ENCODE measurements at places on chromosomes 1 and 21. TPM values are rescaled to one million over a fixed set of nuclear protein-coding genes. Genes with fewer than 3 reads are reported as not detected.
A peak's percentile ranks its signal among the peaks of the same experiment; 100 is the strongest.

Gene ARTN
- total RNA-seq: 0.91 TPM

- no peak for DNase-seq
Measured at GRCh38 chr1:114208106-114208505, 54.4 kb upstream of the SYT6 start.

Gene NOS1AP
- total RNA-seq: not detected

Gene KCNE1
- 0.06 TPM for total RNA-seq

Gene NEK2
- 151 TPM for total RNA-seq

- DNase-seq: no peak
Measured at GRCh38 chr21:46645840-46646239, 10.4 kb downstream of the PRMT2 start.

GRCh38 chr1:31943546-31944184 lies 5.5 kb upstream of the PTP4A2 start:
- DNase-seq: peak; percentile 59

DNA sequence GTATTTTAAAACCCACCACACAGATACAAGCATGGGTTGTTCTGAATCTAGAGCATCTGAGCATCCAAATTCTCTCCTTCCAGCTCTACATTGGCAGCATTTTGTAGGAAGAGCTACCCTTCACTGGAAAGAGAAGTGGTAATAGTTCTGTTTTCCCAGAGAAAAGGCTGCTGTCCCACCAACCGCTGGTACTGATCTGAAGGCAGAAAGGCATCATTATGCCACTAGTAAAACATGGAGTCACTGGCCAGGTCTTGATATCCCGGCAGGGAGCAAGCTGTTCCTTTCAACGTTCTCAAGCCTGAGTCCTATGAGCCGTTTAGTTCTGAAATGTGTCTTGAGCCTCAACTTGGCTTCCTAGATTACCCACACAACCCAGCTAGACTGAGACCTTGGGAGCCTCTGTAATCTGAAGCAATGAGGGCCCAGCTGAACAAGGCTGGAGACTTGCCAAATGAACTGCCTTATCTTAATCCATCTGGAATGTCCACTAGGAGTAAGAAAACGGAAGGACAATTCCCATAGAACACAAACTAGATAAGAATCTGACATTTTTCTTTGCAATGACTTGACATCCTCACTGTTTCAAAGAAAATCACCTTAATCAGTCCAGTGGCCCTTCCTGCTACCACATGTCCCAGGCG lies 116.8 kb downstream of the KCNH1 start:
- DNase-seq: no peak

- DNase-seq: peak; percentile 83
Measured at GRCh38 chr1:15153842-15154479, 414 bp downstream of the TMEM51 start.

DNA sequence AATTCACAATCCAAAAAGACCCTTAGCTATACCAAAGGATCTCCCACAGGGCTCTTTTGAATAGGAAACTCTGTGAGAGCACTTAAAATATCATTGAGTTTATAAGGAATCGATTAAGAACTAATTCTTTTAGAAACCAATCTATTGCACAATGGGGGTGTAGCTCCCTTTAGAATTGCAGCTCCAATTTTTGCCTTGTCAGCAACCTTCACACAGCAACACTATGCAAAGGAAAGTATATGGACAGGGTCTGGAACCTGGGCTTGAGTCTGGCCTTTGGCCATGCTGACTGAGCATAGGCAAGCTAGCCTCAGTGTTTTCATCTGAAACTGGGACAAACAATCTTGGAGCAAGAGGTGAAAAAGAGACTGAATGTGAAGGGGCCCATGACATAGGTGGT lies 17.2 kb upstream of the FAM78B start:
- no peak for DNase-seq

DNA sequence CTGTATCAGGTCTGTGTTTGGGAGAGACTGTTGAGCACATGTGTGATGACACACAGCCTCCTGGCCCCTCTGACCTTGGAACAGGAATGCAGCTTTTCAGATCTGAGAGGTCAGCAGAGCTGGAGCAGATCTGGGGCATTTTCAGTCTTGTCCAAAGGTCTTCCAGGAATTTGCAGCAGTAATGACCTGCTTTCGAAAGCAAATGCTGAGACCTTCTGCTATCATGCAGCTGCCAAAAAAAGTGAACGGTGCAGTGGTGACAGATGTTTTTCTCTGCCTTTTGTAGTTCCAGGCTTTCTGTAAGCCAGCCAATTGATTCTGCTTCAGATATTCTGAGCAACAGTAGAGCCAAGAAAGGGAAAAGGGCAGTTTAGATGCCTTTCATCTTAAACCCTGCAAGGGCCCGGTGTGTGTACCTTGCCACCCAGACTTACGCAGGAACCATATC lies 137.8 kb upstream of the COA6 start:
- no peak for DNase-seq

GRCh38 chr1:184405801-184406142 lies 18.9 kb downstream of the C1orf21 start:
- DNase-seq: no peak

Gene RHCE
- 0.65 TPM for total RNA-seq

DNA sequence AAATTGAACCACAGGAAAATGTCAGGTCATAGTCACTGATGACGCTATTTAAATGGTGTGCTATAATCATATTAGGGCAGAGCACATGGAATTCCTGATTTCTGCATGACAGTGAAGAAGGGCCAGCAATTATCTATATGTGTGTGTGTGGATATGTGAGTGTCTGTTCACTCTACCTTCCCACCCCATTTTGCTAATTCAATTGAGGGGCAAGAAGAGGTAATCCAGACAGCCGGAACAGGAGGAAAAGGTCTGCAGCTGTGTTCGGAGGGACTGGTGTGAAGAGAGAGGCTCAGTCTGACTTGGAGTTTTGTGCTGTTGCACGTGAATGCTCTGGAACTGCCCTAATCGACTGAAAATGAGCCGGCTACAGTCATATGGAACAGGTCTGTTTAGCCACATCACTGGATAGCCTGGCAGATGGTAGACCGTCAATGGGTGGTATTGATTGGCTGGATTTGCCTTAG lies 5.1 kb upstream of the ELAVL4 start:
- DNase-seq: no peak

- DNase-seq: no peak
Measured at GRCh38 chr1:43949678-43950077, 2.9 kb downstream of the IPO13 start.

- no peak for DNase-seq
Measured at GRCh38 chr1:66416295-66416694, 117.7 kb upstream of the SGIP1 start.

DNA sequence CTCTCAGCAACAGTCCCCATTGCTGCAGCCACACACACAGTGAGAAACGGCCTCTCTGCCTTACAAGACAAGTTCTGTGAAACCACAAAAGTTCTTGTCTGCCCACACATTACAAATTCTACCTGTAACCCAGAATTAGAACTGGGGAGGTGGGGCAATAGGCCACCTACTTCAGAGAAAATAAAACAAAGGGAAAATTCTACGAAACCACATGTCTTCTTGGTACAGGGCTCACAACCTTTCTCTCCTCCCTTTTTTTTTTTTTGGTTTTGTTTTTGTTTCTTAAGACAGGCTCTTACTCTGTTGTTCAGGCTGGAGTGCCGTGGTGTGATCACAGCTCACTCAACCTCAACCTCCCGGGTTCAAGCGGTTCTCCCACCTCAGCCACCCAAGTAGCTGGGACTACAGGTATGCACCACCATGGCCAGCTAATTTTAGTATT lies 30.2 kb downstream of the LPAR3 start:
- no peak for DNase-seq

DNA sequence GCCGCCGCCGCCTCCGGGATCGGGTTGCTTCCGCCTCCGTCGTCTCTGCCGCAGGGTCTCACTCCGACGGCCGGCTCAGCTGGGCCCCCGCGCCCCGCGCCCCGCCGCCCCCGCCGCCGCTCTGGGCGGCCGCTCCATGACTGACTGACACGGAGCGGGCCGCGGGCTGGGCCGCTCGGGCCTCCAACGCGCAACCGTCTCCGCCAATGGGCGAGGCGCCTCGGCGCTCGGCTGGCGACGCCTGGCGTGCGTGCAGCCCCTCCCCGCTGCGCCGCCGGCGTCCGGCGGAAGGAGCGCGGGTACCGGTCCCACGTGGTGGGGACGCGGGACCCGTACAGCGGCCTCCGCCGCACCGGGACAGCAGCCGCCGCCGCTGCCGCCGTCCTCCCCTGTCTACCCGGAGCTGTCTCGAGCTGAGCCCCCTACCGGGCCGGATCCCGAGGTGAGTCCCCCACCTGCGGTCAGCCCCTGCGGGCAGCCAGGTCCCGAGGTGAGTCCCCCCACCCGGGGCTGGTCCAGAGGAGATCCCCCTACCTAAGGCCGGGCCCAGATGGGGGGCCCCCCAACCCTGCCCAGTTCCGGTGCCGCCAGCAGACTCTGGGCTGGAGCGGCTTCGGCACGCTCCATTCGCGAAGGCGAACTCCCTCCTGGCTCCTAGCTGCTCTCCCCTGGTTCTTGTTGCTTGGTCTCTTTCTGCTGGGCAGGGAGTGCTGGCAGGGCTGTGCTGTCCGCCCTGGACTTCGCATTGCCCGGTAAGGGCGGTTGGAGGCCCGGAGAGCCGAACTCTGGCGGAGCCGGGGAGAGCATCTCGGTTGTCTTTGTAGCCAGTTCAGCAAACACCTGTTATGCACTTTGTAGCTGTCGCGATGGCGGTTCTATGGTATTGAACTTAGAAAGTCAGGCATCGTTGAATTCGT lies at the start of the genes TAF5L and URB2:
Gene TAF5L, minus strand, starts transcription at position 208 of the 917 bp plus-strand sequence. CDS start 11,640 bp downstream, outside the sequence.
Gene URB2, plus strand, starts transcription at position 333 of the 917 bp plus-strand sequence. CDS start 1,387 bp downstream, outside the sequence.
- peak; percentile 96 for DNase-seq

Gene UBE2U
- total RNA-seq: not detected

GRCh38 chr1:14674030-14674429 lies 75.5 kb downstream of the KAZN start:
- DNase-seq: no peak

DNA sequence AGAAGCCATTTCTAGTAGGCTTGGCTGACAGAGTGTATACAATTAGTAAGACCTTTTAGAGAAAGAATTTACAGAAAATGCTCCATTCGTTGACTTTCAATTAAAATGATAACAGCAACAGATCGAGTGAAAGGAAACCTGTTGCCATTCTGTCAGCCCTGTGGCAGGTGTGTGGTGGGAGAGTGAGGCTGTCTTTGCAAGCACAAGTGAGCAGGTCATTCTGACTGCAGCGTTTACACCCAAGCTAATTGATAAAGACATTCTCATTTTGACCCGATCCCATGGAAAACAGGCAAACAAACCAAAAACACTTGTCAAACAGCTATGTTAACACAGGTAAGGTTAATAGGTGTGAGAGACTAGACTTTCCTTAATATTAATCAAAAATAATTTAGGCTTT lies 257.3 kb downstream of the PTBP2 start:
- no peak for DNase-seq

Gene TAL1
- total RNA-seq: 0.60 TPM

DNA sequence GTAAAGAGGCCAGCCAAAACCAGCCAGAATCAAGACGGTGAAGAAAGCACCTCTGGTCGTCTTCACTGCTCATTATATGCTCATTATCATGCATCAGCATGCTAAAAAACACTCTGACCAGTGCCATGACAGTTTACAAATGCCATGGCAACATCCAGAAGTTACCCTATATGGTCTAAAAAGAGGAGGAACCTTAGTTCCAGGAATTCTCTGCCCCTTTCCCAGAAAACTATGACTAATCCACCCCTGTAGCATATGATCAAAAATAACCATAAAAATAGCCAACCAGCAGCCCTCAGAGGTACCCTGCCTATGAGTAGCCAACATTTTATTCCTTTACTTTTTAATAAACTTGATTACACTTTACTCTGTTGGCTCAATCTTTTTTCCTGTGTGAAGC lies 34.2 kb upstream of the PBX1 start:
- no peak for DNase-seq

DNA sequence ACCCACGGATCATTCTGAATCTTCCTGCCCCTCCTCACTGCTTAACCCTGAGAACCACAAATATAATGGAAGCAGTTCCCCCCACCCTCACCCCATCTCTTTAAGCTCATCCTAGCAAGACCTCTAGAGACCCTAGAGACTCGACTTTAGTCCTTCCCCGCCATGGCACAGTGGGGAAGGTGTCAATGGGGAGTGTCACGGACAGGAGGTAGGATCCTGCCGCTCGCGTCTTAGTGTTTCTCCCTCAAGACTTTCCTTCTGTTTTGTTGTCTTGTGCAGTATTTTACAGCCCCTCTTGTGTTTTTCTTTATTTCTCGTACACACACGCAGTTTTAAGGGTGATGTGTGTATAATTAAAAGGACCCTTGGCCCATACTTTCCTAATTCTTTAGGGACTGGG lies 677 bp upstream of the PMF1 start:
- no peak for DNase-seq

Gene WNT9A
- total RNA-seq: 1.8 TPM

- no peak for DNase-seq
Measured at GRCh38 chr21:32009263-32009662, 136.4 kb downstream of the HUNK start.

- peak; percentile 71 for DNase-seq
Measured at GRCh38 chr1:77888781-77889642, 588 bp downstream of the NEXN start.

Gene LAMC2
- total RNA-seq: 1.4 TPM

GRCh38 chr1:154960446-154961136 lies 991 bp downstream of the PYGO2 start:
- DNase-seq: no peak

DNA sequence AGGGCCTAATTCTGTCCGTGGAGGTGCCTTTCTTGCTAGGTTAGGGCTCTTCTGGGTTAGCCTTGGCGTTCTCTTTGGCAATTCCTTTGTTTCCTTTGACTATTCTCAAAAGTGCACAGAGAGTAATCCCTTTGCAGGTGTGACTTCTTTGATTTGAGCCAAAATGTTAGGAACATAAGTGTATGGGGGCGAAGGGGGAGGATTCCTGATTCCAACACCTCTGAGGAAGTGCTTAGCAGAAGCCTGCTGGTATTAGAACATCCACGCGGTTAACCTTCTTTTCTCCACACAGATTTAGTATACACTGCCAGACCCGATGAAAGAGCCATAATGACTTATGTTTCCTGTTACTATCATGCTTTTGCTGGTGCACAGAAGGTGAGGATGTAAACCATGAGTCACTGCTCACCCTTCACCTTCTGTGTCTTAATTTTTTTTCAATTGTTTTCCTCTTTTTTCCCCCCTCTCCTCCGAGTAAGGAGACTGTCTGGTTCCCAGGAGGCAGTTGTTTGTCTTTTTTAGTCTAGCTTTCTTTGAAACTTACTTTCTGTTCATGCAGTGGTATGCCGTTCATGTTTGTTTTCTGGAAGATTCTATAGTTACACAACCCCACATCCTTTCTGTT lies 48.0 kb downstream of the ACTN2 start:
- peak; percentile 58 for DNase-seq

Data from Daoy (cell line).